ENCODE measurements at places on chromosomes 7 and 10.

GRCh38 chr10:34323192-34323591 is 491.9 kb downstream of the PARD3 start:
- DNase-seq = no peak

GRCh38 chr7:96189129-96189820 is 132.6 kb downstream of the SLC25A13 start:
- no peak for DNase-seq

- no peak for DNase-seq
Measured at GRCh38 chr10:61097026-61097425, 153.0 kb upstream of the RHOBTB1 start.

DNA sequence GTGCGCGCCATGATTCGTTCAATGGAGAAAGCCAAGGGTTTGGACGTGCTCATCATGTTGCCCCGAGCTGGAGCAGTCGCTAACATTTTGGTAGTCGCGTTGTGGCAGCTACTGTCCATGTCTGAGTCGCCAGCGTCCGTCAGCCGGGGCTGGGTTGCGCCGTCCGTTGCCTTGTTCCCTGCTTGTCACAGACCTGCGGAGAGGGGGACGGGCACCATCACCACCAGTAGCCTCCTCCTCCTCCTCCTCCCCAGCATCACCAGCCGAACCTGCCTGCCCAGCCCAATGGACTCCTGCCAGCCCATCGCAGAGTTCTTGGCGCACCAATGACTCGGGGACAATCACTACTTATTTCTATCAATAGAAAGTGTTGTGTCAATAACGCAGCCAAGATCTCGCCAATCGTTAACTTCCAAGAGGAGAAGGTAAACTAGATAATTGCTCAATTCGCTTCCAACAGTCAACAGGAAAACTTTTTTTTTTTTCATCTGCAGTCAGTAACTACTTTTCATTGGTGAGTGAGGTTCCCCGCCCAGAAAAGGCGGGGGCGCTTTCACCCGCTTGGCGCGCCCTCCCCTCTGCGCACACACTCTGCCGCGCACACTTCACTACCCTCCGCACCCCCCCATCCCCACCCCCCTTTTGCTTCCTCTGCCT is at the start of gene FEZF1:
Gene FEZF1 (minus strand): TSS at position 432 of the 657 bp plus-strand sequence. CDS start 313 bp downstream, at position 119.
- no peak for DNase-seq

DNA sequence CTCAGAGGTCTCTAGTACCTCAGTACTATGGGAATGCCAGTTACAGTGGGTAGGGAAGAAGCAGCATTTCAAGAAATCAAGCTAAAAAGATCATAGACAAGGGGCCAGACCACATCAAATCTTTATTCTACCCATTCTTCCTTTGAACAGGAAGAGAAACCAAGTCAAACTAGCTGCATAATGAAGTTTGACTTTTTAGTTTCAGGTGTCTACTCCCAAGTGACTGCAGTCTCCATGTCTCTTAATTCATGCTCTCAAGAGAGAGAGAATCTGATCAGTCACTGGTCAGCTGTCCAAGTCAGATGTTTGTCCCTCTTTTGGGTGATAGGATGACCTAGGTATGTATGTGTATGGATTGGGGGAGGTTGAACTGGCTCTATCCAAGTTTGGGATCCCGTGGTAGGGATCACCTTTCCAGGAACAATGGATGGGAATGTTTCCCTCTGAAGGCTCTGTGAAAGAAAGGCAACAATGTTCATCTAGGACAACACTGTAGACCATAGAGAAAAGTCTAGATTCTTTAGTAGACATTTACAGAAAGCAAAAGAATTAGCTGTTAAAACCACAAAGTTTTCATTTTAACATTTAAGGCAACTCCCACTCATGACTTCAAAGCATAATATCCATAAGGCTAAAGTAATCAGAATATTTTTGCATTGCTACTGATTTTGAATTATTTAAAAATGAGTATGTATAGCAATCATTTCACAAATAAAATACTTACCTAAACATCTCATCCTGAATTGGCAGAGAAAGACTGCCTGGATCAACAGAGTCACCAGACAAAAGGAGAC is 30.1 kb upstream of the PRTFDC1 start:
- DNase-seq = no peak

- no peak for DNase-seq
Measured at GRCh38 chr7:83362871-83363550, 200.3 kb upstream of the PCLO start.

DNA sequence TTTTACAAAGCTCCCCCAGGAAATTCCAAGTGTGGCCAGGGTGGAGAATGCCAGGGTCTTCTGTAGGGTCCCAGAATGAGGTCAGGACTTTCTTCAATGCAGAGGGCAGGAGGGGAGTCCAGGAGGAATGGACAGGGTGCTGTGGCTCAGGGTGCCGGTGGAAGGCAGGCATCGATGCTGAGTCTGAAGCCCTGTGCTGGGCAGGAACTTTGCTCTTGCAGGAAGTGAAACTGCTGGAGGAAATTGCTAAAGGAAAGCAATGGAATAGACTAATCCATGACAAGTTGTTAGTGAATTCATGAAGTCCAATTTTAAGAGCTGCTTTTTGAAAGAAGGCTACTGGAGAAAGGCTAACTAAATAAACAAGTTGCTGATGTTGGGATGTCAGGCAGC is 14.8 kb downstream of the PTPRE start:
- DNase-seq = no peak

DNA sequence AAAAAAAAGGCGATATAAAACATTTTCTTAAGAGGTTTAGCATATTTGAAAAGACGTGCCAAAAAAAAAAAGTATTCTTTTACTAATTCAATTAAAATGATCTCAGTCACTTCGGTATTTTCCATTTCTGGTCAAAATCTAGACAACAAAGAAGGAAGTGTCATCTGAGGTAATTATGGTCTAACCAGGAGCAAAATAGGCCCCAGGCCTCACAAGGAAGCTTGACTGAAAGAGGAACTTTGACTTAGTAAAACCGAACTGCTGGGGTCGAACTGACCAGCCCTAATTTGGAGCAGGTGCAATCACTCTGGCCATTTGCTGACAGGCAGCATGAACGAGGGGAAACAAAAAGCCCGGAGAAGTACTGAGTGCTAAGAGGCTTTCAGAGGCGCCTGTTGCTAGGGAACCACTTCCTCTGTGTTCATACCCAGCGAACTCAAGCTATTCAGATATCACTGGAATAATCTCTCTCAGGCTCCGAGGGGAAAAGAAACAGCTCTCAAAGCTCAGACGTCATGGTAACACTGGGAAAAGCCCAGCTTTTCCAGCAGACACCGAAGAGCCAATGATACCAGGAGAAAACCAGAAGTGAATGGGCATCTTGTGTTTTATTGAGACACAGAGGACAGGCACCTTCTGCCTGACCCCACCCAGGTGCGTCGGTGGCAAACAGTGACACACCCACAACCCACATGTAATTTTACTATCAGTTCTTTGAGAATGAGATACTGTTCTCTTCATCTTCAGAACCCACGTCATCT is 126.5 kb downstream of the FAM107B start:
- DNase-seq = peak; percentile 74
